ENCODE measurements at places on chromosomes 5 and 9. TPM values are rescaled to one million over a fixed set of nuclear protein-coding genes. Genes with fewer than 3 reads are reported as not detected.

Gene CCDC180
- 6.3 TPM for total RNA-seq

- DNase-seq: no peak
Observed at GRCh38 chr5:5235685-5236084, 95.6 kb downstream of the ADAMTS16 start.

- DNase-seq: no peak
Observed at GRCh38 chr5:41940641-41941040, 15.6 kb downstream of the FBXO4 start.

- no peak for DNase-seq
Observed at GRCh38 chr9:18331310-18331684, 142.7 kb upstream of the ADAMTSL1 start.

- DNase-seq: no peak
Observed at GRCh38 chr5:170169996-170170395, 62.8 kb upstream of the C5orf58 start.

DNA sequence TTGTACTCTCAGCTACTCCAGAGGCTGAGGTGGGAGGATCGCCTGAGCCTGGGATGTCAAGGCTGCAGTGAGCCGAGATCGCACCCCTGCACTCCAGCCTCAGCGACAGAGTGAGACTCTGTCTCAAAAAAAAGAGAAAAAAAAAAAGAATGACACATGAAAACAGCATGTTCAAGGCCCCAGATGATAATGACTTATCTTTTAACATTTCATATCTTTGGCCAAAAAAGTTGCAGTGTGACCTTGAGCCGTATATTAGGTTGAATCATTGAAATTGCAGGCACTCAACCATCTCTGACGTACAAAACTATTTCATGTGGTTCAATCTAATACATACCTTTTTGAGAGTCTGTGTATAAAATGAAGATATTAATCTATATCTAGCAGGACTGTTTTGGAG, 79.1 kb upstream of the CPEB4 start:
- no peak for DNase-seq

GRCh38 chr5:150801117-150801927, 22.8 kb downstream of the SMIM3 start:
- peak; percentile 80 for DNase-seq

DNA sequence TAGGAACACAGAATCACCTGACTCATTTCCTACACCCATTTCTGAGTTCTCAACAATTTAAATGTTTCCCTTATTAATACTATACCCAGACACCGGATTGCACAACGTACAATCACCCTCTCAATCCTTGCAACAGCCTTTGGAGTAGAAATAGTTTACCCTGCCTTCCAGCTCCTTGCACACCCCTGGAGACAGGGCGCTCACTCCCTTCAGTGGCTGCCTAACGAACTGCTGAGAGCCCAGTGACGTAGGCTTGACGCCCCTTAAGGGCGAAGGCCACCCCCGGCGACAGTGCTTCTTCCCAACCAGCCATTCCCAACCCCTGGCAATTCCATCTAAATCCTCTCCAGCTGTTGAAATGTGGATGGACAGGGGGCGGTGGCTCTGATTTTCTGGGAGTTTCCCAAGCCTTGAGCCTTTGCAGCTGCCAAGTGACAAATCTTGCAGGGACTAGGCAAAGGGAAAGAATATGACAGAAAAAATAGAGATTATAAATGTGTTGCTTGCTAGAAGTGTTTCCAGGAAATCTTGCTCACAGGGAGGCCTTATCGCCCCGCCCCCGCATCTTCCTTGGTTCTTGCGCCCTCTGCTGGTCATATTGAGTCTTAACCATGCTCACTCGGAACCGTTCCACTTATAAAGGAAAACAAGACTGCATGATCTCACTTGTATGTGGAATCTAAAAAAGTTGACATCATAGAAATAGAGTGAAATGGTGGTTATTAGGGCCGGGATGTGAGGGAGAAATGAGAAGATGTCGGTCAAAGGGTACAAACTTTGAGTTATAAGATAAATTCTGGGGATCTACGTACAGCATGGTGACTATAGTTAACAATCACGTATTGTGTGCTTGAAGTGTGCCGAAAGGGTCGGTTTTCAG, 7.6 kb upstream of the BARX1 start:
- peak; percentile 93 for DNase-seq

GRCh38 chr9:125701351-125701750, 5.7 kb downstream of the MAPKAP1 start:
- no peak for DNase-seq

DNA sequence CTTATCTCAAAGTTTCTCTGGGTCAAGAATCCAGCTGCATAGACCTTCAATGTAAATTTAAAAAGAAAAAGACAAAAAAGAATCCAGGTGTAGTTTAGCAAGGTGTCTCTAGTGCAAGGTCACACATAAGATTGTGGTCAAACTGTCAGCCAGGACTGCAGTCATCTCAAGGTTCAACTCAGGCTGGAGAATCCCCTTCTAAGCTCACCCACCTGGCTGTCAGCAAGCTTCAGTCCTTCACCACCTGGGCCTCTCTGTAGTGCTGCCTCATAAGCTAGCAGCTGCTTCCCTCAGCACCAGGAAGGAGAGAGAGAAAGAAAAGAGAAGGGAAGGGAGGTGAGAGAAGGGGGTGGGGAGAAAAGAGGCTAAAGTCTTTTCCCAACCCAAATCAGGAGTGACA, 146.7 kb downstream of the ACTL7B start:
- DNase-seq: no peak

GRCh38 chr9:73294336-73294735, 142.7 kb downstream of the ANXA1 start:
- no peak for DNase-seq

GRCh38 chr9:82117026-82117811, 128.6 kb downstream of the SPATA31D1 start:
- DNase-seq: peak; percentile 11

Gene SUSD1
- total RNA-seq: 7.9 TPM

- peak; percentile 51 for DNase-seq
Observed at GRCh38 chr5:173237875-173238220, 2.8 kb upstream of the NKX2-5 start.

DNA sequence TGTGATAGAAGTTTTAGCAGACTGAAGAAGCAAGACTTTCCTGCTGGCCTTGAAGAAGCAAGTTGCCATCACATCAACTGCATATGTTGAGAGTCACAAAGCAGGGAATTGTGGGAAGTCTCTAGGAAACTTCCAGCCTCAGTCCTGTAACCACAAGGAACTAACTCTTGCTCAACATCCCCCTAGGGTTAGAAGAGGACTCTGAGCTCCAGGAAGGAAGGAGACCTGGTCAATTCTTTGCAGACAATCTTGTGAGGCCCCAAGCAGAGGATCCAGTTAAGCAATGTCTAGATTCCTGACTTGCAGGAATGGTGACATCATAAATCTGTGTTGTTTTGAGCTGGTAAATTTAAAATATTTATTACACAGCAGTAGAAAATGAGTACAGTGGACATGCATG, 18.6 kb upstream of the ZNF366 start:
- no peak for DNase-seq

DNA sequence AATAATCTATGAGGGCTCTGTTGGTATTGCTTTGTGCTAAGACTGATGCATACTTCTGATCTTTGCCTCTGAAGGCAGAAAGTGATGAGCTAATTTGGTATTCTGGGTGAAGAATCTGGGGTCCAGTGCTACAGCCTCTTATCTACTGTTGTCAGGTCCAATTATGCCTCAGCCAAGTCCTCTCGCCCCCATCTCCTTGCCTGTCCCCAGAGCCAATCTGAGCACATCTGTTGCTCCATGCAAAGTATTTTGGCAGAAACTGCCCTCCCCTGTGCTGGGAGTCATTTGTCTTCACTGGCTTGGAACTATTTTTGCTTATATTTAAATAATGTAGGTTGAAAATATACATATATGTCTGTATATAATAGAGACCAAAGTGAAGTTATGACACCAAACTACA, 23.4 kb downstream of the LSM11 start:
- DNase-seq: no peak

DNA sequence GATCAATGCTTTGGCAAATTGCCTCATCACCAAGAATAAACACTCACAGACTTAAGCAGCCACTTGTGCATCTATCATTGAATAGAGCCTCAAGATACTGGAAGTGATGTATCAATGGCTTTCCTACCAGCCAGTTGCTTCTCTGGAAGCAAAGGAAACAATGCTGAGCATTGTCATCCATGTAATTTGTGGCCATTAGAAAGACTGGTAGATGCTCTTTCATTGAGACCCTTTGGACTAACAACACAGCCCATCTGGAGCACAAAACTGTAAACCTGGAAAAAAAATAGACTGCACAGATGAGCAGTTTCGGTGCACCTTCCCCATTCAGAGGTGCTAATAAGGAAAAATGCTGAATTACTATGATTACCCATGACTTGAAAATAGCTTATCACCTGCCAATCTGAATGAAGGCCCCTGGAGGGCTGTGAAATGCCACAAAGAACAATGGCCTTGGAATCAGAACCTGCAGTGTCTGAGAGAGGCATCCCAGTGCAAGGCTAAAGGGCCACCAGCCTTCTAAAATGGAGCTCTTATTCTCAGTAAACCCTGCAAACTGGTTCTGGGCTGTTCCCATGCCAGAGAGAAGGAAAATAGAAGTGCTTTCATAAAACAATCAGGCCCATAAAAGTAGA, 127.5 kb downstream of the RFK start:
- peak; percentile 73 for DNase-seq

GRCh38 chr5:91170266-91170665, 212.9 kb downstream of the ARRDC3 start:
- DNase-seq: no peak

DNA sequence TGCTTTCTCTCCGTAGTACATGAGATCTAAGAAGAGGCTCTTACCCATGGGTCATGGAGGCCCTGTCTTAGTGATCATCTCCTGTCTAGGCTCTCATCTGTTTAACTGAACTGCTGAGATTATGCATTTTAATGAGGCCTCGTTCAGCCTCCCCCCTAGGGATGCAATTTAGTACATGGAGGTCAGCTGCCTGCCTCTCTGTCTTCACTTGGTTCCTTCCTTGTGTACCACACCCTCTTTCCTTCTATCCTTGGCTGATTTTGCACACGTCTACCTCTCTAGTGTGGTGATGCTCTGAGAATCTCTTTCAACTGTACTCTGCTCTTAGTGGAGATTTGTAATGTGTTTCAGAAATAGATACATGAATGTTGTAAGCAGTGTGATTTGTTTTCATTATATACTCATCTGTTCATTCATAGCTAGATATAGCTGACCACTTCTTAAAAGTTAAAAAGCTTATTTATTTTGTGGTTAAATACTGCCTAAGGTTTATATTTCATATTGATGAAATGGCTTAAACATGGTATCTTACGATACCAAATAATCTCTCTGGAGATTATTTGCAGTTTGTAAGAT, 3.5 kb upstream of the ACTBL2 start:
- no peak for DNase-seq

Gene POC5
- 31.2 TPM for total RNA-seq

DNA sequence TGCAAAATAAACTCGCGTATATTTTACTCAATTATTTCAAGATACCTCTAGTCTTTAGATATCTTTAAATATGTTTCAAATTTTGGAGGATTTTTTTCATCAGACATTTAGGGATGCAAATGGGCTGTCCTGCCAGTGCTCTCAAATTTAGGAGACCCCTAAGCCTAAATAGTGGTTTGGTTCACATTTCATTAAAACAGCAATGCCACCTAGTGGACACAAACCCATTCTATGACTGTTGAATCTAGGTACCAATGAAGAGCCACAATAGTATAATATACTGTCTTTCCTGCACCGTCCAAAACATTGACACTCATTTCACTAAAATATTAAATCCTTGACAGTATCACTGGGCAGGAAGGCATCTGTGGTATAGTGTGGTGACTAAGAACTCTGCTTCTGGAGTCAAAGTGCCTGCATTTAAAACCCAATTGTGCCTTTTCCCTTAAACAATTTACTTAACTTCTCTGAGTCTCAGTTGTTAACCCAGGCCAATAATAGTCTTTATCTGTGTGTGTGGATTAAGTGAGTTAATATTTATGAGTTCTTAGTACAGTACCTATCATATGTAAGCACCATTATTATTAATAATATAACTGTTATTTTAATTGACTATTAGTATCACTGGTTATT, 148.0 kb downstream of the RORB start:
- DNase-seq: peak; percentile 69

- DNase-seq: peak; percentile 7
Observed at GRCh38 chr5:1514027-1514818, 9.5 kb downstream of the LPCAT1 start.

DNA sequence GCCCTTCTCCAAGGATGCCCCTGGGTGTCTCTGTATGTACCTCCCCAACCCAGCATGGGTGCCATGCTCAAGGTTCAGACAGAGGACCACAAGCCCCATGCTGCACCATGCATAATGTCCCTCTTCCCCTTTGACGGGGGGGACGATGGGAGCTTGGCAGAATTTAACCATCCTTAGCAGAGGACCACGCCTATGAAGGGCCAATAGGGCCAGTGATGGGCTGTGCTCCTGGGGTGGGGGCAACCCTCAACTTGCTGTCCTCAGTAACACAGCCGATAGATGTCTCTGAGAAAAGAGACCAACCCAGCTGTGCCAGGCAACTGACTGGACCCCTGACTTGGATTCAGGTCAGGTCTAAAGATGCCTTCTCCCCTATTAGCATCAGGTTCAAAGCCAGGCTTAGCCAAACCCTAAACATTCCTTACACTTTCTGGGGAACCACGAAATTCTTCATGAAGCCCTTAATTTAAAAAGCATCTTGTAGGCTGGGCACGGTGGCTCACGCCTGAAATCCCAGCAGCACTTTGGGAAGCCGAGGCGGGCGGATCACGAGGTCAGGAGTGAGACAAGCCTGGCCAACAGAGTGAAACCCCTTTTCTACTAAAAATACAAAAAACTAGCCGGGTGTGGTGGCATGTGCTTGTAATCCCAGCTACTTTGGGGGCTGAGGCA, 20.7 kb upstream of the JADE2 start:
- DNase-seq: no peak

Gene TRIP13
- 32.6 TPM for total RNA-seq

Gene NR5A1
- total RNA-seq: 1.0 TPM

DNA sequence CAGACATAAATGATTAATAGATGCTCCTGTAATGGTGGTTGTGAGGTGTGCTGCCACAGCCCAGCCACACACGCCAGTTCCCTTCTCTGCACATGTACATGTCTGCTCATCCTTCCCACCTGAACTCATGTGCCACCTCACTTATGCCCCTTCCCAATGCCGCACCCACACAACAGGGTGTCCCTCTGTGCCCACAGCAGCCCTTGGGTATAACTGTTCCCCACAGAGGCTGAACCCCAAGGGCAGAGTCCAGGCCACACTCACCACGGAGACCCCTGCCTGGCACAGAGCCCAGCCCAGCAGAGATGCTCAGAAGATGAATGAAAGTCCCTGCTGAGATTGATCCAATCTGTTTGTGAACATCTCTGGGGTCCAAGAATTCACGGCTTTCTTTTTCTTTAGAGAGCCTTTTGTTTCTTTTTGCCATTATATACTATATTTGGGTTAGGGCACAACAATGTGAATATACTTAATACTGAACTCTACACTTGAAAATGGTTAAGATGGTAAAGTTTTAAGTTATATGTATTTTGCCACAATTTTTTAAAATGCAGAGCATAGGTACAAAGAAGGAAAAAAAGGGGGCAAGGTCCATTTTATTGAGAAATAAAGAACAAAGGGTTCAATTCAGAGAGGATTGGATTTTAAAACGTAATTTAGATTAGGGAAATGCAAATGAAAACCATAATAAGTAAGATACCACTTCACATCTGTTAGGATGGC, 29.6 kb downstream of the IRF1 start:
- no peak for DNase-seq

GRCh38 chr9:128024761-128025308, 42.3 kb downstream of the NAIF1 start:
- no peak for DNase-seq

Data from neural progenitor cell (in vitro differentiated cells).